Cardiac muscle cell (in vitro differentiated cells and primary cell): ENCODE measurements at places on chromosomes 2 and 18.

GRCh38 chr2:204495381-204495780, 49.9 kb upstream of the PARD3B start:
- DNase-seq, result no peak

DNA sequence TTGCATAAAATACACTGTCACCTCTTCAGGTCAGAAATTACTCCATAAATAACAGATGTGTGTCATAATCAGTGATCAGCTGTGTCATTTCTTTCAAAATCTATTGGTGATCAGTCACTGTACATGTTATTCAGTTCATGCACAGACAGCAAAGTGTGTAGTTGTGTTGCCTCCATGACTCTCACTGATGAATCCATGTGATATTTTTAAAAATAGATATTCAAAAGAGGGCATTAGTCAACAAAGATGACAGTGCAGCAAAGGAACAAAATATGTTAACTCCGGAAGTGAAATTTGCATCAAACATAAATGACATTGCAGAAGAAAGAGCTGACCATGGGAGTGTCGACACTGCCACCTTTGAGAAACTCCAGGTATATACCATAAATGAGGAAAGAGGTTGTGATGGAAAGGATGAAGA, 17.1 kb upstream of the MCM6 start:
- DNase-seq, result no peak

- peak; percentile 51 for DNase-seq
Observed at GRCh38 chr2:105438104-105438929, 39.5 kb upstream of the FHL2 start.

GRCh38 chr2:122480501-122481243, 725.2 kb downstream of the TSN start:
- DNase-seq, result no peak

GRCh38 chr2:59176737-59177136, 935.6 kb upstream of the FANCL start:
- no peak for DNase-seq
